ENCODE measurements at places on chromosomes 7 and 10. TPM values are rescaled to one million over a fixed set of nuclear protein-coding genes. Genes with fewer than 3 reads are reported as not detected.

- DNase-seq: no peak
Observed at GRCh38 chr7:148729984-148730733, 31.5 kb downstream of the CUL1 start.

- DNase-seq: no peak
Observed at GRCh38 chr7:138468244-138469123, 8.4 kb downstream of the TRIM24 start.

- DNase-seq: no peak
Observed at GRCh38 chr10:12181065-12181775, 14.5 kb downstream of the NUDT5 start.

DNA sequence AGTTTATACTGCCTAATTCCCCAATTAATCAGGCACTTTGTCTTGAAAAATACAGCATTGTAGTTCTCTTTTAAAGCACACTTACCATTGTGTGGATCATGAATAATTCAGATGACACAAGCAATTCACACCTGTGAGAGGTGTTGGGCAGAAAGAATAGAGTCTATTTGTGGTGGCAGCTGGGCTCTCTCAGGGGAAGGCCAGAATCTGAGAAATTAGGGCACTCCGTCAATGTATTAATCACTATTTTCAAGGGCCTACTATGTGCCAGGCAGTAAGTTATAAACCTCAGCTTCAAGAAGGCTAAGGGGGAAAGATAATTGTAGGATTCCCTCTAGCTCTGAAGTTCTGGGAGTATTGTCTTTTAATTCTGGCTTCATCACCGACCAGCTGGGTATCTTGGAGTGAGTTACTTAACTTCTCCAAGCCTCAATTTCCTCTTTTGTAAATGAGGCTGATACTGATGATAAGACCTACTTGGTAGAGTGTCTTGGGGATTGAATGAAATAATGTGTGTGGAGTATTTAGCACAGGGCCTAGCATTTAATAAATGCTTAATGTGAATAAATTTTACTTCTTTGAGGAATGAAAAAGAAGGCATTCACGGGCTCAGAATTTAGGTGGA, 2.5 kb downstream of the CHN2 start:
- DNase-seq: no peak

- DNase-seq: no peak
Observed at GRCh38 chr10:17206210-17206709, 4.8 kb upstream of the TRDMT1 start.

DNA sequence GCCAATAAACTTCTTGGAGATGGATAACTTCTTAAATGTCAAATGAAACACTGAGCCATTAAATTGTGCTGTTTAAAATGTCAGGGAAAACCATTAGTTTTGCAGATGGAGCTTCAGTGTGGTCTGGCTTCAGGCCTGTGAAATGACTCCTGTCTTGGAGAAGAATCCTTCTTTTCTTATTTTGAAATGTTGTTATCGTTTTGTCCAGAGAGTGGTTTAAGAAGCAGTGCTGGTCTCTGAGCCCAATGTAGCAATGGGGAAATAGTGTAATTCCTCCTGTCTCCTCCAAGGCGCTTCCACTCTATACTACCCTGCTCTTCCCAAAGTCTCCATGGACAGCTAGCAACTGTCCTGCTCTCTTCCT, 177.6 kb downstream of the REEP3 start:
- DNase-seq: no peak

SLC26A5 gene
- total RNA-seq: not detected

TDRD1 gene
- 0.24 TPM for total RNA-seq

BTAF1 gene
- 65.0 TPM for total RNA-seq

PUS7 gene
- 19.5 TPM for total RNA-seq

SEMA3E gene
- total RNA-seq: 3.1 TPM

COPS6 gene
- total RNA-seq: 19.5 TPM

COL17A1 gene
- 175 TPM for total RNA-seq

MAP3K8 gene
- 76.6 TPM for total RNA-seq

Data from umbilical cord (tissue), 2 donors.